AG04450 (cell line): ENCODE measurements at places on chromosomes 12 and 14.
A peak's percentile ranks its signal among the peaks of the same experiment; 100 is the strongest.

- no peak for DNase-seq
Observed at GRCh38 chr12:90939382-90939781, 15.6 kb downstream of the CCER1 start.

GRCh38 chr12:27534060-27534764 lies 10.2 kb downstream of the PPFIBP1 start:
- DNase-seq = no peak

DNA sequence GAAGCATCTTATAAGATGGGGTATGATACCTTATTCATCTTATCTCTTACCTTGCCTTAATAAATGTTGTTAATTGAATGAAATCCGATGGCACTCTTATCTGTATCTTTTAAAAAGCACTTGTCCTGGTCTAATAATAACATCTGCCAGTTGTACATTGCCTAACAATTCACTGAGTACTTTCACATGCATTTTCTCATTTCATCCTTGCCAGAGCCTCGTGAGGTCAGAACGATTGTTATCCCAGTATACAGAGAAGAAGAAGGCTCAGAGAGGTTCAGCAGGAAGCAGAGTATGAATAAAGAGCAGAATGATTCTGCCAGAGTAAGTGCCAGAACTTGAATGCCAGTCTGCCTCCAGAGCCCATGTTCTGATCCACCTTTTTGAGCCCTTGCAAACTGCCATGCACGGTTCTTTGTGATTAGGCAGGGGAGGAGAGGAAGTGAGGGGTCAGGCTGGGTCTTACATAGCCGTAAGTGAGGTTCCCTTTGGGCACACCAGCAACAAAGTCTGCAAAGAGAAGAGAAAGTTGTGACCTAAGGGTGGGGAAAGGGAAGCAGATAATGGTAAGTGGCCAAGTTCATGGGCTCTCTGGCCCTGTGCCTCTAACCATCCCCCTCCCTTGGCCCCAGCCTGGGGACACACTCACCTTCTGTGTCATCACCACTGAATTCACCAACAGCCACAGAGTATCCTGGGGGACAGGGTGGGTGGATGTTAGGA lies 11.7 kb downstream of the ITGA5 start:
- DNase-seq = no peak

DNA sequence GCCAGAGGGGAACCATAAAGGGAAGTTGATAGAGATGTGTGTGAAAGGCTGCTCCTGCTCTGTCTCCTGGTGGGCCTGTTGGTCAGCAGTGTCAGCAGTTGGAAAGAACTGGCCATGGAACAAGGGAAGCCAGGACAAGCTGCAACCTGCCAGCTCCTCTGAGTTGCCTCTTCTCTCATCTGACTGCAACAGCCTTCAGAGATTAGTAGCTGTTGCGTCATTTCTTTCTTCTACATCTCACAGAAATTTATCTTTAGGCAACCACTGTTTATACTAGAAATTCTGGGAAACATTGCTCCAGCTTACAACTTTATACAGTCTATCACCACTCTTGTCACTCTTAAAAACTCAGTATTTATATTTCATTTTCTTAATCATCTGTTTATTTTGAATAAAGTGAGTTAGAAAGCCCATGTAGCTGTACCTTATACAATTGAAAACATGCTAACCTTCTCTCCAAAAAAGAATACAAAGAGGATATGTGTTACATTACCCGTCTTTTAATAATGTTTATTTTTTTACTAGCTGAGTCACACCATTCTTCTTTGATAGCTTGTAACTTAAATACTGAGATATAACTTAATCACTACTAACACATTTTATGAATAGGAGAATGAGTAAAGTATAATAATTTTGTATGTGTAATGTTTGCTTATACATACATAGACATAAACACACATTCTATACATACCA lies 224.2 kb downstream of the LRFN5 start:
- DNase-seq = peak; percentile 81

- DNase-seq = peak; percentile 55
Observed at GRCh38 chr14:58078068-58078467, 73.9 kb downstream of the ARMH4 start.

GRCh38 chr14:73058922-73059673 lies 764 bp downstream of the RBM25 start:
- no peak for DNase-seq

GRCh38 chr12:49033611-49034285 lies 15.2 kb upstream of the PRKAG1 start:
- no peak for DNase-seq

GRCh38 chr14:52355526-52355925 lies 41.4 kb downstream of the PTGER2 start:
- DNase-seq = no peak

DNA sequence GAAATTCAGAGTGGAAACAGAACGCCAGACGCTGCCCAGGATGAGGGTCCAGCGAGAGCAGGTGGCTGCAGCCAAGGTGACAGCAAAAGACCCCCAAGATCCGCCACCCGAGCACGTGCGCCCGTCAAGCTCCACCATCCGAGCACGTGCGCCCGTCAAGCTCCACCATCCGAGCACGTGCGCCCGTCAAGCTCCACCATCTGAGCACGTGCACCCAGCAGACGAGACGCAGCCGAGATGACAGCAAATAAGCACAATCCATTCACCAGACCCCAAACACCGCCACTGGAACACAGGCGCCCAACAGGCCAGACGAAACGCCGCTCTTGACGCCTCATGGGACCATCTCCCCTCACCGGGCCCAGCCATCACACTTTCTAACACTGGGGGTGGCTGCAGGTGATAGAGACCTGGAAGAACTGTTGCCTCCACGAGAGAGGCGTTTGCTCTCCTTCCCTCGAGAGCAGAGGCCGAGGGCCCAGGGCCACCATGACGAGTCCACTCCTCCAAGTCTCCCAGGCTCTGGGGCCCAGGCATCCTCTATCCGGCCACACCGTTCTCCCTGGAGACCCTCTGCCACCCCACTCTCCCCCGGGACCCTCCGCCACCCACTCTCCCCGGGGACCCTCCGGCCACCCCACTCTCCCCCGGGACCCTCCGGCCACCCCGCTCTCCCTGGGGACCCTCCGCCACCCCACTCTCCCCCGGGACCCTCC lies 62.1 kb upstream of the GALNT9 start:
- no peak for DNase-seq

DNA sequence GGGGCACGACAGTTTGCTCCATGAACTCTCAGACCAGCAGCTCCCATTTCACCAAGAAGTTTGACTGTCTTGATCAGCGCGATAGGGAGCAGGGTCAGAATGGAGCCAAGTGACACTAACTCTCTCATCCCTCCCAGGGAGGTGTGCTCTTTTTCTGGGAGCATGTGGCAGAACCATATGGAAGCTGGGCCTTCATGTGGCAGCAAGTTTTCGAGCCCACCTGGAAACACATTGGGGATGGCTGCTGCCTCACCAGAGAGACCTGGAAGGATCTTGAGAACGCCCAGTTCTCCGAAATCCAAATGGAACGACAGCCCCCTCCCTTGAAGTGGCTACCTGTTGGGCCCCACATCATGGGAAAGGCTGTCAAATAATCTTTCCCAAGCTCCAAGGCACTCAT lies 24.0 kb downstream of the ITGA7 start:
- no peak for DNase-seq

DNA sequence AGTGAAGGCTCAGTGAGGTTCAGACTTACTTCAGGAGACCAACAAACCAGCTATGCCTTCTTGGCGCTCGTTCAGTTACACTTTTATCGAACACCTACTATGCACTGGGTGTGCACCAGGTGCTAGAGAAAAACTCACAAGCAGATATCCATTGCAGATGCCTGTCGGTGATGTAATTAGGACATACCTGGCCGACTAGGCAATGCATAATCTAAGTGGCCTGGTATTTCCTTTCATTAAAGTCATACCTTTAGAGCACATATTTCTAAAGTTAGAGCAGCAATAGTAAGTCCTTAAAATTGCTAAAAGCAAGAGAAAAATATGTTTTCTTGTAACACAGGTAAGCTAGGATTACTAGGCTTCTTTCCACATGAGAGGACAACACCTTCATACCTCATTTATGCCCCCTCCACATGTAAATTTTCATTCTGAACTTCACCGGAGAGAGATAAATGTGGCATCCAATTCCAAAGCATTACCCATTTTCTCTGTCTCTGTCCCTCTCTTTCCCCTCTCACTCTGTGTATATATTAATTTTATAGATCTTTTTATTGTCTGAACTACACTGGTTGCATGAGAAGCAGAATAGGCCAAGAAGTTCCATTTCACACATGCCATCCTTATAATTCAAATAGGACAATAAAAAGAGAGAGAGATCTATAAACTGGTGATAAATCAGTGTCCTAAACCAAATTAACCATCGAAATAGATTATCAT lies 242.2 kb downstream of the SPTSSA start:
- DNase-seq = no peak

DNA sequence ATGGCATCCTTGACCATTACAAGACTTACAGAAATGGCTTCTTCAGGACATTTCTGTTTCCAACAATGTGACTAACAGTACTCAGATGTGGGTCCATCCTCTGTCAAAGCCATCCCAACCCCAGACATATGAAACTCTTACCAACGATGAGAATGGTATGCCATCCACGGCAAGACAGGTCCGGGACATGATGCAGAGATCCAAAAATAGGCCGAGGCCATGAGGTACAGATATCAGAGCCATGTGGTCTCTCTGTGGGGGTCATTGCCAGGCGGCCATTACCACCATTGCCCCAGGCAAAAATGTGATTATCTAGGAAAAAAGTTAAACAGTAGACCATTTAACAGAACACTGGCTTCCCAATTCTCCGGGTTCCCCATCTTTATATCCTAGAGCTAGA lies 27.5 kb downstream of the ZC2HC1C start:
- DNase-seq = no peak

DNA sequence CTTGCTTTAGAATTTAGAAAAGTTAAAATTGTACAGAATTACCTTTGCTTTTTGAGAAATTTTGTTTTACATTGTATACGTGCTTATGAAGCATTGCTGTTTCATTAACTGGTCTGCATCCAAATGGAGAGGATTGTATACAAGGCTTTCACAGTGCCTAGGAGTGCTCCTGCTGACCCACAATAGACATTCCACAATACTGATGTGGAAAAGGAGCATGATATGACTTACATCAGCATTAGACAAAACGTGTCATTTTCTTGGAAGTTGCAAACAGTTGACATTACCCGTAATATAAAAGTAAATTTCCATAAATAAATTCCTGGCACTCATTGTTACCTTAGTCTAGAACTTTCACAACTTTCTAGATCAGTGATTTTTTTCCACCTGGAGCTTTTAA lies 1.9 kb downstream of the PRKD1 start:
- no peak for DNase-seq

GRCh38 chr14:61213191-61213621 lies 67.9 kb downstream of the TMEM30B start:
- no peak for DNase-seq

- no peak for DNase-seq
Observed at GRCh38 chr14:85601246-85601645, 71.3 kb downstream of the FLRT2 start.

DNA sequence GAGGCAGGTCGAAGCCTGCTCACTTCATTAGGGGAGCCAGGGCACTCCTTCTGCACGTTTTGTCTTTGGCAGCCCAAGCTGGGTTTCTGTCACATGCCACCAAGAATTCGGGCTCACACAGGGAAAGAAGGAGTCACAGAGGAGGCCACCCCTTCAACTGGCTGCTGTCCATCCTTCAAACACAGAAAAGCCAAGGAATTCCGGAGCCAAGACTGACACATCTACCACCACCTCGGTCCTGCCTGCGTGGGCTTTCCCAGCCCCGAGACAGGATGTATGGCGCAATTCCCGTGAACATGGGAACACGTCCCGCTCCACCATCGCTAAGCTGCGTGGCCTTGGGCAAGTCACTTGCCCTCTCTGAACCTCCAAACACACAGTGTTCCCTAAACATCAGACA lies 70.4 kb downstream of the NCOR2 start:
- no peak for DNase-seq

GRCh38 chr12:65895759-65896656 lies 71.7 kb downstream of the HMGA2 start:
- no peak for DNase-seq

GRCh38 chr12:53044896-53045695 lies 4.8 kb upstream of the TNS2 start:
- DNase-seq = no peak

DNA sequence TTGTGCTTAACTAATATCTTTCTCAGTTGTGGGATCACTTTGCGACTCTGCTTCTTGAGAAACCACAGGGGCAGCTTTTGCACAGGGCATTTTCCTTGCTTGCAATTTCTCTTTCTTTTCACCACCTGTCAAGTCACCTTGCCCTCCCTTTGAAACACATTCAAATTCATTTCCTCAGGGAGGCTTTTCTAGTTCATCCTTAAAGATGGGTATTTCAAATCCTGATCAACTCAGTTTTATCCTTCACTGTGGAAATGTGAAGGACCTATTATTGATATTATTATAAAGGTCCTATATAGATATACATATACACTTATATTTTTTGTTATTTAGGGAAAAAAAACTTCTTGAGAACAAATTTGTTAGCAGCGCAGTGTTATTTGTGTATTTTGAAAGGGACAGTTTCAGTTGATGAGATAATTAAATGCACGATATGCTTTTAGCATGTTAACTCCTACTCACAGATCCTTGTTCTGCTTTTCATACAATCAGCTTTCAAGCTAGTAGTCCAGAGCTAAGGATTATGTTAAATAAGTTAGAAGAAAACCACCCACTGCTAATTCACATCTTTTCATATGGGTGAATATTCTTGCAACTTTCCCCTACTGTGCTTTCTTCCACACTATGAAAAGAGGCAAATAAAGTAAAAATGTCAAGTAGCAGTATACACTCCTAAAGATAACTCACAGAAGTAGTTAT lies 501.4 kb upstream of the RGS6 start:
- DNase-seq = no peak

GRCh38 chr12:105935981-105936380 lies 202.8 kb downstream of the NUAK1 start:
- no peak for DNase-seq

DNA sequence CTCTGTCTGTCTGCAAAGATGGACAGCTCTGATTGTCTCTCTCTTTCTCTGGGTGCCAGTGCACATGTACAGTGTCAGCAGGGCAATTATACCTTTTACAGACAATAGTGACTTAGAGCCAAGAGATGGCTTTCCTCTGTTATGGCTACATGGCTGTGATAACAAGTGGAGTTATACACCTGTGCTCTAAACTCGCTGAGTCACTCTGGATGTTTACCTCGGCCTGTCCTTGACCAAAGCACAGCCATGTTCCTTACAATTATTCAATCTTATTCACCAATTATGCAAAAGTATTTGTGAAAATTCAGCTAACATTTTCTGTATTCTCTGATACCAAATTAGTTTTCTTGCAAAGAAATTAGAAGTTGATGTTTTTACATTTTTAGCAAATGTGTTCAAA lies 475.5 kb upstream of the CCDC196 start:
- no peak for DNase-seq

GRCh38 chr14:73462048-73462715 lies 3.8 kb upstream of the NUMB start:
- no peak for DNase-seq

- no peak for DNase-seq
Observed at GRCh38 chr12:39235990-39236767, 206.7 kb downstream of the KIF21A start.

DNA sequence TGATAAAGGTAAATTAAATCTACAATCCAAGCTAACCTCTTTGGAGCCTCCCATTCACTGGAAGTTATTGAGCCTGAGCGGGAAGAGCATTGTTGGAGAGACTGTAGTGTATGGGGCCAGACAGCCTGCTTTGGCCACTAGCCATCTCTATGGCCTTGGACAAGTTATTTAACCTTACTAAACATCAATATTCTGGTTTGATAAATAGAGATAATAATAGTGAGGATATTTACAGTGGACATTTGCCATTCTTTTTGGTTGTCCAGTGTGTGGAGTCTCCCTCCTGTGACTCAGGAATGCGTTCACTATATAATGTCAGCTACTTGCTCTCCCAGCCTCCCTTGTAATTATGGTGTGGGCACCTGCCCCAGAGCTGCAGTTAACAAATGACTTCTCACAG lies 216.1 kb downstream of the SLC38A4 start:
- no peak for DNase-seq
